Left kidney (tissue), 8 donors: ENCODE measurements at places on chromosomes 2 and 18. TPM values are rescaled to one million over a fixed set of nuclear protein-coding genes. Genes with fewer than 3 reads are reported as not detected.

DNA sequence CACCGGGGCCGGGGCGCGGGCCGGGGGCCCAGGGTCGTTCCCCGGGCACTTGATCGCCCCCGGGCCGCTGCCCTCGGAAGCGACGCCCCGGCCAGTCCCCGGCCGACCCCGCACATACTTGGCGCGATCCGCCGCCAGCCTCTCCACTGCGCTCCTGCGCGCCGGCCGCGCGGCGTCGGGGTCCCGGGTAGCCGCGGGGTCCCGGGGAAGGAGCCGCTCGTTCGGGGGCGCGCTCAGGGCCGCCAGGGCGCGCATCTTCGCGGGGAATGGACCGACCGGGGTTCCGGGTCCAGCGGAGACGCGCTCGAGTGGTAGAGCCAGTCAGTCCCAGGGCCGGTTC lies 204 bp downstream of the FAM110C start:
- no peak for DNase-seq

Gene GALNT3
- polyA plus RNA-seq, result 20.2 TPM

Gene EFEMP1
- 111 TPM for polyA plus RNA-seq

DNA sequence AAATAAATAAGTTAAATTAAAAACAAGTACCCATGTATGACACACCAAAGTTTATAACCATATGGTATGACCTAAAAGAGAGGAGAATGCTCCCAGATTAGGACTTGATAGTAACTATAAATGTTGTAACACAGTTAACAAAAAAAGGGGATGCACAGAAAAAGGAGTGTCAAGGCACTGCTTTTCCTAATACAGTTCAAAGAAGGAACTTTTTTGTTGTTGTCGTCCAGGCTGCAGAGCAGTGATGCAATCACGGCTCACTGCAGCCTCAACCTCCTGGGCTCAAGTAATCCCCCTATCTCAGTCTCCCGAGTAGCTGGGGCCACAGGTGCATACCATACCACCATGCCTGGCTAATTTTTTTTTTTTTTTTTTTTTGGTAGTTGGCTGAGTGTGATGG lies 2.7 kb downstream of the NARS1 start:
- DNase-seq, result no peak

Gene REG3A
- not detected for polyA plus RNA-seq

DNA sequence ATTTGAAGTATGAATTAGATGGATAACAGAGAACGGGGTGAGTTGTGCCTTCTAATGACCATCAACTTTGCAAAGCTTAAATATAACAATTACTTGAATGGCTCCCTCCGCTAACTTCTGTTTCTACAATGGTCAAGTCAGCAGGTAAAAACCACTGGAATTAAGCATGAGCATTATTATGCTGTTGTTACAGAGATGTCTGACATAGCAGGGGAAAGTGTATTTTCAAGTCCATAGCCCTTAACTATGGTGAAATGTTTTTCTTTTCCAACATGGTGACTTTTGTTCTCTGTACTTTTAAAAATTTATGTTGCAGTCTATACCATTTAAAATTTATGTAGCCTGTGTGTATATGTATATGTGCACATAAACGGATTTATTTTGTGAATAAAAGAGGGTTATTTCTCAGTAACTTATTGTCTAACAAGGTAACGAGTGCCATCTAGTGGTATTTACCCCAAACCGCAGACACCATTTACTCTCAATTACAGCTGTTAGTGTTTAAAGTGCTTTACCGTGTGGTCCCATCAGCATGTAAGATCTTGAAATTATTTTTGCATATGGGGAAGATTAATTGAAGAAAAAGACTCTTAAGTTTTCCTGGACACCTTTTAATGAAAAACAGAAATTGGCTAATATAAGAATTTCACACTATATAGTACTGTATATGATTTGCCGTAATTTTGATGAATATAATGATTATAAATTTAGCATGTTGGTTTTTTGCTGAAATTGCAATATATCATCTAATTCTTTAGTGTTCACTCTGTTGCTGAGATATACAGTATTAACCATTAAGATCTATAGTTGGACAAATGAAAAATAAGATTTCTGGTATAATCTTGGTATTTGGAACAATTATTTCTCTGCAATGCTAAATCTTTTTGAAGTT lies 78.2 kb downstream of the UBE2E3 start:
- DNase-seq, result no peak

DNA sequence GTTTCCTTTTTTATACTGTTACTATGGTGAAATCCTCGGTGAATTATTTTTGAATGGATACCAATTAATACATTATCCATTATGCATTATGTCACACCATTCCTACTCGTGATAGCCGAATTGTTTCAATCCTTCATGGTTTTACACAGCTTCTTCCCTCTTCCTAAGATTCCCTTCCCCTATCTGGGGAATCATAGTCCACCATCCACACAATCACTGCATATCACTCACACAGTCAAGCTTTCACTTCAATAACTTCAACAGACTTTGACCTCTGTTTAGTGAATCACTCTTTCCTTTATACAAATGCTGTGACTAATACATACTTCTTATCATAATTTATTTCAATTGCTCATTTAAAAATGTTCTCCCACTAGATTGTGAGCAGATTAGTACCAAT lies 1108.1 kb upstream of the LRRTM1 start:
- no peak for DNase-seq
